ENCODE measurements at places on chromosomes 3 and 15.
A peak's percentile ranks its signal among the peaks of the same experiment; 100 is the strongest.

DNA sequence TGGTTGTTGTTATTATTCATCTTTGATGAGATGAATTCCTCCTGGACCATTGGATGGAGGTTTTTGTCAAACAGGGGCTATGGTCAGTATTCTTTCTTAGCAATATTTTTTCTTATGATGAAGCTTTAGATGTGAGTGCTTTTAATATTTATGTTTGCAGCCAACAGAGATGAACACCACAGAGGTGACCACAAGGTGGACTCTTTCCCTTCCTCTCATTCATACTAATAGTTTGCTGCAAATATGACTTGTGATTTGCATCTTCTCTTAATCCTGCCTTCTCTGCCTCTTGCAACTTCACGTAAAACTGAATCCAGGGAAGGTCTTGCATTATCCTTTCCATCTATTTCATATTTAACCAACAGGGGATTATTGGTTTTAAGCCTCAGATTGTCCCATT lies 473.1 kb upstream of the UBE2E2 start:
- no peak for DNase-seq

DNA sequence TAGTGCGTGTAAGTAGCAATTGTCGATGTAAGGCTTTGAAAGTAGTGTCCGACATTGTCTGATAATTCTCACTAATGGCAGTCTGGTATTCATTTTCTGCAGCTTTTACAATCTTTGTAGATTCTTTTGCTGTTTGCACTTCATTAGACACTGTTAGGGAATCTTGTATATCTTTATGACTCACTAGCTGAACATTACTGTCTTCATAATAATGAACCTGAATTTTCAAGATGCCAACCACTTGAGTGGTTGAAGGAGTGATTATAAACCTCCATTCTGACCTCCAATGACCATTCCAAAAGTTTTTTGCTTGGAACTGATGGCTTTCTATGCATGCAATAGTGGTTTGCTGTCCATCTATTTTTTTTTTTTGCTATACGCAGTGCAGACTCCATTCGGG lies 76.4 kb upstream of the MFGE8 start:
- DNase-seq, result no peak

- no peak for DNase-seq
Measured at GRCh38 chr3:33909547-33909946, 111.1 kb downstream of the PDCD6IP start.

GRCh38 chr3:123110282-123110975 lies 43.6 kb downstream of the PDIA5 start:
- no peak for DNase-seq

- no peak for DNase-seq
Measured at GRCh38 chr15:56207711-56208110, 36.0 kb downstream of the RFX7 start.

DNA sequence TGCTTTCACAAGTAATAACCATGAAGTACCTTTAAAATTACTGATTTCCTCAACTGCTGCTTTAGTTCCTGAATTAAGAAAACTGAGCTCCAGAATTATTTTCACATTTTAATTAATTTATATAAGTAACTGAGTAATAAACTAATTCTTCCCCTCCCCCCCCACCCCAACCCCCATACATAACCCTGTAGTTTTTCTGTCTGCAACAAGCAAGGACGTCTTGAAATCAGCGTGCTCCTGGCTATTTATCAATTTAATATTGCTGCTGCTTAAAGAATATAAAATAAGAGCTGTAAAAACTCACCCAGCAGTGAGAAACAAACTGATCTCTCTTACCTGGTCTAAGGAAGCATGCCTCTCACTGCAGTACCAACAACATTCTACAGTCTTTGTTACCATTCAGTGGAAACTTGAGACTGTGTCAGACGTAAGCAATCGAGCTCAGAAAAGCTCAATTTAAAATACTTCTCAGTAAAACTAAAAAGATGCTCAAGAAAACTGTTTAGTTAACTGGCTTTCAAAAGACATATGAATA lies 121.0 kb downstream of the TFDP2 start:
- DNase-seq, result peak; percentile 3

- no peak for DNase-seq
Measured at GRCh38 chr15:56887782-56888438, 30.5 kb upstream of the TCF12 start.

DNA sequence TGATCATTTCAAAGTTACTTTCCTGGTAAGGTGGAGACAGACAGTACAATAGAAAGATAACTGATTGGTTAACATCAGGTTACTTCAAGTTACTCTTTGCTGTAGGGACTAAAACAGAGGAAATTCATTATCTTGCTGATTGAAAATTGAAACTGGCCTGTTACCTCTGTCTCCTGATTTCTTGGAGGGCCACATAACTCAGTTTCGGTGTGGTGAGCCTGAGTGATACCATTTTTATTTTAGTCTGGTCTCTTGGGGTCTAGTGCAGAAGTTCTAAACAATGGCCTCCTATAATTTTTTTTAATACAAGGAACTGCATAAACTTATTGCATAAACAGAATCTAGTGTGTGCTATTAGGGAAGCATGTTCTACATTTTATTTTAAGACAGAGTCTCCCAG lies 1.2 kb upstream of the ICE2 start:
- DNase-seq, result no peak

DNA sequence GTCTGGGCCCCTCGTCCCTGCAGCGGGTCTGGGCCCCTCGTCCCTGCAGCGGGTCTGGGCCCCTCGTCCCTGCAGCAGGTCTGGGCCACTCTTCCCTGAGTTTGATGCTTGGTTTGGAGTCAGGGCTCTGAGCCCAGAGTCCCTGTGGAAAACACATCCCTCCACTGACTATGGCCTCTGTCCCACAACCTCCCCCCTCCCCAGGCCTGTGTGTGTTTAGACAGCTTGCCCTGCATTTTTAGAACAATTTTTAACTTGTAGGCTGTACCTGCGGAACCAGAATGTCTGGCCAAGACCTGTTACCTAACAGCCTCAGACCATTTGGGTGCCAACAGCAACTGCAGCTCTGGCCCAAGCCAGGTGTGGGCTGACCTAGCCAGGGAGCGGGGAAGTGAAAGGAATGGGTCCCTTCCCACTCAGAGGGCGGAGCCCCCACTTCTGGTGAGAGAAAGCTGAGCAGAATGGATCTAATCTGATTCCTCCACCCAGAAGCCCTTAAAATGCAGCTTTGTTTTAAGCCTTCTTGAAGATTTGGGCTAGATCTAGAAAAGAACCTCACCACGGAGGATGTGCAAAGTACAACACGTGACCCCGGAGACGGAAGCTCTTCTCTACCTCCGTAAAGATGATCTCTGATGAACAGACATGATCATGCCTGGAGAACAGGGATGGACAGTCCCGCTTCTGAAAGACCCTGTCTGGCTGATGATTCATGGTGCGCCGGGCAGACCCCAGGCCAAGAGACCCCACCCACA lies 60.5 kb upstream of the TFRC start:
- no peak for DNase-seq

DNA sequence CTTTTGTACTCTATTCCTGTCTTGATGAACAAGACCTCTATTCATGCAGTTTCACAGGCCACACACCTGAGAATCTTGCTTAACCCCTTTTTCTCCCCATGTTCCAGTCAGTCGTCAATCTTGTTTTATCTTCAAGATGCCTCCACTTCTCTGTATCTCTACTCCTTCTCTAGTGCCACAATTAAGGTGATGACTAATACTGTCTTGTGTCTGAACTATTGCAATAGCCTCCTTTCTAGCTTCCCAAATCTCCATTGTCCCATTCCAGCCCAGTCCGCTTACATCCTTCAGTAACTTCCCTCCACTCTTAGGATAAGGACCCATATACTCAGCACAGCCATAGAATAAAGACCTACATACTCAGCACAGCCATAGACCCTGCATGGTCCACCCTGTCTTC lies 24.7 kb downstream of the CHST14 start:
- DNase-seq, result no peak

GRCh38 chr3:29514912-29515311 lies 234.0 kb downstream of the RBMS3 start:
- DNase-seq, result no peak

DNA sequence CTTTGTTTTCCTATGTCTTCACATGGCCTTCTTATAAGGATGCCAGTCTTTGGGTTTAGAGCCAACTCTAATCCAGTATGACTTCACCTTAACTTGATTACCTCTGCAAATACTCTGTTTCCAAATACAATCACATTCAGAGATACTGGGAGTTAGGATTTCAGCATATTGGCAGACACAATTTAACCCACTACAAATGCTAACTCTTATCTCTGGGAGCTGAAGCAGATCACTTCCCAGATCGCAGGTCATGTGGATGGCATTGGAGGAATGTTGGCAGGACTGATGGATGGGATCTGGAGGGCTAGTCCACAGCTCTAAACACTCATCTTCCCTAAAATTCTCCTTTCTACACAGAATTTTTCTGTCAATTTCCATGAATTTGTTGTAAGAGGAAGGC lies 46.2 kb upstream of the ADGRG7 start:
- no peak for DNase-seq

DNA sequence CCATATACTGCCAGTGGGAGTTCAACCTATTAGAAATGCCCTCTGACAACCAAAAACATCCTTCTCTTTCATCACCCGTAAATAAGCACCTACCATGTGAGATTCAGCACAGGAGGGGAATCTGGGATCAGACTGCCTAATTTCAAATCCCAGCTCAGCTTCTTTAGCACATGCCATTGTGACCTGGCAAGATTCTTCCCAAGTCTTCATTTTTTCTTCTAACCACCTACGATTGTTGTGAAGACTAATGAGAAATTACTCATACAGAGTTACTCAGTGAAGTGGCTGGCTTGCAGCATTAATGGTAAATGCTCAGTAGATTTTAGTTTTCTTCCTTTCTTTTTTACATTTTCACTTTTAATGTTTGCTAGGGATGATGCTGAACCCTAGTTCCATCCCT lies 176.7 kb downstream of the PDZRN3 start:
- DNase-seq, result no peak

DNA sequence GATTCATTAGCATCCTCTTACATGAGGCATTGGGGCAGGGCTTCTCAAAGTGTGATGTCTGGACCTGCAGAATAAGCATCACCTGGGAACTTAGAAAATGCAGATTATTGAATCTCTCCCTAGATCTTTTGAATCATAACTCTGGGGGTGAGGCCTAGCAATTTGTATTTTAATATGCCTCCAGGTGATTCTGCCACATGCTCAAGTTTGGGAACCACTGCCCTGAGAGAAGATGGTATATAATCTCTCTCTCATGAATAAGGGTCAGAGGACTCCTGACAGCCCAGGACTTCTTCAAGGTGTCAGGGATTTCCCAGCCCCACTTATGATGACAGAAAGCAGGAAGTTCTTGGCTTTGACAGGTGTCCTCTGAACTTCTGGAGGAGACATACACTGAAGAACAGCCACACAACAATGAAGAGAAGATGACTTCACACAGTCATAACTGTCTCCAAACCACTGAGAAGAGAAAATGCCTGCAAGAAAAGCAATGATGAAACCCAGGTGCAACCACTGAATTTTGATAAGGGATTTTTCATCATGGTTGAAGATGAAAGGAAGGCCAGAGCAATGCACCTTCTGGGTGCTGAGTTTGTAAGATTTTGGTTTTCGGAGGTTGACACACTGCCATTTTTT lies 211.9 kb upstream of the MRPL3 start:
- no peak for DNase-seq

- no peak for DNase-seq
Measured at GRCh38 chr3:107441617-107442016, 64.4 kb downstream of the CCDC54 start.

DNA sequence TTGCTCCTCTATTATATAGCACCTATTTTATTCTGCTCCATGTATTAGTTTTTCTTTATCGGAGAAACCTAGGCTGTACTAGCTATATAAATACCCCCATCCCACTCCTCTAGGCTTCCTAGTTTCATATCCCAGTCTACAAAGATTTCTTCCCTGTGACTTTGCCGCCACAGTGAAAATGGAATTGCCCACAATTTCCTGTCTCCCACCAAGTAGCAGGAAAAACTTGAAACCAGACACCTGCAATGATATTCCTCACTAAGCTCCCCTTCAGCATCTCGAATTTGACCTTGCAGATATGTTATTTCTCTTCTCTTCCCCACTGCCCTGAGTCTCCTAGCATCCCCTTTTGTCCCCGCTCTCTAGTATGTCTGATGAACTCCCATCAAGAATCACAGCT lies 685.8 kb upstream of the CCDC54 start:
- no peak for DNase-seq

DNA sequence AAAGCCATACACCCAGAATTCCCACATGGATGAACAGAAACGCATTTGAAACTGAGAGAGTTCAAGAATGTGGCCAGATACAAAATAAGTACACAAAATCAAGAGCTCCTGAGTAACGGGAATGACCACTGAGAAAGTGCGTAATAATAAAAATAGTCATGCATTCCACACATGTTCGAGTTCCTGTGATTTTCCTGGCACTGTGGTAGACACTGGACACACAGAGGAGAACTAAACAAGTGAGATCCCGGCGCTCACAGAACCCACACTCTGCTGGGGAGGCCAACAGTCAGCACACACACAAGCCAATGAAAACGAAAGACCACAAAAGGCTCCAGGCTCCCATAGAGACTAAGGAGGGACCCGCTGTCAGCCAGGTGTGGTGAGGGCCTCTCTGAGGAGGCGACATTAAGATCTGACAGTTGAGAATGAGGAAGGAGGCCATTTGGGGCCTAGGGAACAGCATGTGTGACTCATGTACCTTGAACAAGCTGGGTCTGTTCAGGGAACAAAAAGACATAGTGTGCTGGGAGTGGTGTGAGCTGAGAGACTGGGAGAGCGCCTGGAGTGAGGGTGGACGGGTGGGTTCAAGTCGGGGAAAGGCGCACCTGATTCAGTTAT lies 5.1 kb downstream of the FAM107A start:
- DNase-seq, result no peak

GRCh38 chr3:3170998-3171397 lies 8.5 kb downstream of the CRBN start:
- DNase-seq, result no peak

DNA sequence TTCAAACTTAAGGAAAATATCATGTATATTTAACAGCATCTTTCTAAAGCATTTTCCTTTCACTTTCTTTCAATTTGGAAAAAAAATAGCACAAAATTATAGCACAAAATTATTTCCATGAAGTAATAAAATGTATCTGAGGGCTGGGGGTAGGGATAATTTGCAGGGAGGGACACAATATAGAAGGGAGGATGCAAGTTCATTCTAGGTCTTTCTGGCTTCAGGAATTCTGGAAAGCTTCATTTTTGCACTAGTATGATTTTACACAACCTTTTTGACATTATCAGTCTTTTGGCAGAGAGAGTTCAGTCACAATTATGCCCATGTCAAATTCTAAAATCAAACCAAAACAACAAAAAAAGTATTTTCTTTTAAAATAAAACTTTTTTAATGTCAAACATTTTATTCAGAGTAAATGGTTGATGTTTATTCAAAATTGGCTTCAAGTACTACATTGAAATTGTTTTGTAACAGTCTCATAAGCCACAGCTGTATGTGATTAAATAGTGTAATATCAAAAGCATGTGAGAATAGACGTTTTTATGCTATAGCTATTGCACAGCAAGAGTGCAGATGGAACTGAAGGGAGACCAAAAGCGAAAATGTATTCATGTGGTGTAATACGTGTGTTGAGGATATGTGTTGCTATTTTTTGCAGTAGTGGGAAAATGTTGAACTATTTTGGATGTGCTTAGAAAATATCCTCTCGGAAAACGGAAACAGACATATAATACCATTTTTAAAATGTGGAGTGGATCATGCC lies 5.8 kb downstream of the RBMS3 start:
- no peak for DNase-seq

GRCh38 chr3:99658274-99658673 lies 19.9 kb downstream of the COL8A1 start:
- no peak for DNase-seq
